ENCODE measurements at places on chromosomes 5 and 9.

GRCh38 chr5:4384649-4385048 lies 755.5 kb upstream of the ADAMTS16 start:
- DNase-seq, result no peak

GRCh38 chr9:105670315-105670714 lies 8.1 kb downstream of the TAL2 start:
- DNase-seq, result no peak

- DNase-seq, result no peak
Observed at GRCh38 chr9:89675058-89675742, 70.4 kb downstream of the GADD45G start.

DNA sequence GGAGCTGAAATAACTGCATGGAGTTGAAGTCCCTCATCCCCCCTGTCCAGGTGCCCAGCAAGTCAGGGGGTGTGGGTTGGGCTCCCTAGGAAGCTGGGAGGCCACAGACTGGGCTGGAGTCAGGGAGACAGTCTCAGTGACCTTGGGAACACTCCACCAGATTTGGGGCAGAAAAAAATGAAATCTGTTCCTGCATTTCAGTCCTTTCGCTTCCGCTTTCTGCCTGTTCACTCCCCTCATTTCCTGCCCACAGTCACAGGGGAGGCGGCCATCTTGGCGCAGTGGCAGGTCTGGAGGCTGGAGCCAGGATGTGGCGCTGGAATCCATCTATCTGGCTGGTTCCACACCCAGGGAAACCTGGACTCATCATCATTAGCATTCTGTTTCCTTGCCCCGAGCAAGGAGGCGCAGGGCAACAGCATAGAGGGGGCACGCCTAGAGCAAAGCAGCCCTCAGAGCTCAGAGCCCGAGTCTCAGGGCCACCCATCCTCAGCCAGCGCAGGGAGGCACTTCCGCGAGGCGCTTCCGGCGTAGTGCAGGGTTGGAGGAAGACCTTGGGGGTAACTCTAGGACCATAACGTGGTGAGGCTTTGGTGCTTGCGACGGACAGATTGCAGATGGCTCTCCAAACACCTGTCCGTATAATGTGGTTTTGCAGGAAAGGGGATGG lies 86.2 kb upstream of the HSPA9 start:
- no peak for DNase-seq

DNA sequence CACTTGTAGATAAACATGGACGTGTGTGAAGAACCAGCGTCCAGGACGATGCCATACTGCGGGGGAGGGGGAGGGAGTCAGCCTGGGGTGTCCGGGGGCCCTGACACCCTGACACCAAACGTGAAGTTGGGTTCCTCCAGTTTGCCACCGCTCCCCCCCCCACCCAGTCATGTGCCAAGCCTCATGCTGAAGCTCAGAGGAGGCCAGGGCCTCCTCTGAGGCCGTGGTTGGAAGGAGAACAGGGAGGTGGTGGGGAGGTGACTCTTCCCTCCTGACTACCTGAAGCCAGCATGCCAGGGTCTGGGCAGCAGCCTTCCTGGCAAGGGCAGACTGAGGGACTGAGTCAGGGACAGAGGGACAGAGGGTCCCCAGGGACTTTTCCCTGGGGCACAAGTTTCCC lies 1.6 kb downstream of the ENTPD2 start:
- no peak for DNase-seq

GRCh38 chr5:1129711-1130055 lies 17.8 kb upstream of the SLC12A7 start:
- no peak for DNase-seq

DNA sequence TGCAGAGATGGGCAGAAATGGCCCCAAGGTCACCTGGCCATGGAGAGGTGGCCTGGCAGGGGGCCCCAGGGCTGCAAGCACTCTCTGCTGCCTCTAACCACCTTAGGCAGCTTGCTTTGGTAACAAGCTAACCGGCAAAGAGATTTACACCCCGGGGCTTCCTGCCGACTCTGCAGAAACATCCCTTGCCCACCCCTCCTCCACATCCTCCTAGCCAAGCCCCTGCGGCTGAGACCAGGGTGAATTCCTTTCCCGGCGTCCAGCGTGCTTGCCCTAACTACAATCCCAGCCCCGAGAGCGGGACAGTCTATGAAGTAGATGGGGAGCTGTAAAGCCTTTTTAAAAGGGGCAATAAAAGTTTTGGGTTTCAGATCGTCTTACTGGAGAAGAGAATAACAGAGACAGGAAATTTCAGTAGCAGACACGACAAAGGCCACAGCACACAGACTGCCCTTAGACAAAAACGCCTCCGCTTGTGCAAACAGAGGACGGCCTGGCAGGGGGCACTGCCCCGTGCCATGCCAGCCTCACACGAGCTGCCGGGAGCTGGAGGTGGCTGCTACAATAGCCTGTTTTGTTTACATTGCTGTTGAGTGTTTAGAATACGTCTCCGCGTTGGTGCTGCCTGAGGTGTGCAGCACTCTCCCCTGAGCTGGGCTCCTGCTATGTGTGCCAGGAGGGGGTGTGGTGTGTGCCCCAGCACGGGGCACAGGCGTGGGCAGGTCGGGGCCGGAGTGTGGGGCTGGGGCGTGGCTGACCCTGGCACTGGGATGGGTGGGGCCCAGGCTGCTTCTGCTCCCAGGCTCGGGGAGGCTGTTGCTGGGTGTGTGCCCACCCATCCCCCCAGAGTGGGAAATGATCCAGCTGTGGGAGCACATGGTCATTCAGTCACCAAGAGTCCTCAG lies 15.3 kb downstream of the MYMK start:
- DNase-seq, result no peak

DNA sequence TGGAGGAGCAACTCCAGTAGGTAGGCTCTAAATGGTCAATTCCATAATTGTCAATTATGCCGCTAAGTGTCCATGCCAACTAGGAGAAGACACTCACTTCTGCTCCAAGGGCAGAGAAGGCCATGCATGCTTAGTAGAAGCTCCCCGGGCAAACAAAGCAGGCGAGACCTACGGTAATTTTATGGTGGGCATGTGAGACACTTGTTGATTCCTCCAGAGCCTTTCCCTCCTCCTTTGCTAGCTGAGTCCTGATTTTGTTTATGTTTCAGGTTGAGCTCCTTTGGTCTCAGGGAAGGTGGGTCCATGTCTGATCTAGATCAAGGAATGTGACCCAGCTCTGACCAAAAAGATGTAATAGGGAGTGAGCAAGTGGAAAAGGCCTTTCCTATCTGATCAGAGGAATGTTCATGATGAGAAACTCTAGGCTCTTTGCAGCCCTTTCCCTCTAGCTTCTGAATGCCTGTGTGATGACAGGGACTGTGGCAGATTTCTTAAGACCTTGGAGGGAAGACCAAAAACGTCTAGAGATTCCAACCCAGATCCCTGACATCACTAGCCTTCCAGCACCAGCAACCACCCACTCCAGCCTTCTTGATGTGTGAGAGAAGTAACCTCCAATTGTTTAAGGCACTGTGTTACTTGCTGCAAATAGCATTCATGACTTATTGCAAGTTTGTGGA lies 7.7 kb upstream of the CPEB4 start:
- no peak for DNase-seq

Data from activated T-cell treated with anti-CD3 and anti-CD28 coated beads for 4 hours (primary cell).